ENCODE measurements at places on chromosomes 13 and 19. TPM values are rescaled to one million over a fixed set of nuclear protein-coding genes. Genes with fewer than 3 reads are reported as not detected.

GRIK5 gene
- polyA plus RNA-seq = 26.3 TPM

PLPP2 gene
- 1.2 TPM for polyA plus RNA-seq

UCHL3 gene
- polyA plus RNA-seq = 35.1 TPM

LILRB4 gene
- 1.3 TPM for polyA plus RNA-seq

TYROBP gene
- polyA plus RNA-seq = 7.4 TPM

LYPD3 gene
- 1.1 TPM for polyA plus RNA-seq

SBSN gene
- polyA plus RNA-seq = not detected

FCAR gene
- polyA plus RNA-seq = 0.27 TPM

RNF225 gene
- polyA plus RNA-seq = not detected

ZNF443 gene
- polyA plus RNA-seq = 14.2 TPM

NECTIN2 gene
- 139 TPM for polyA plus RNA-seq

HS6ST3 gene
- polyA plus RNA-seq = 3.3 TPM

- no peak for DNase-seq
Observed at GRCh38 chr19:41319500-41320184, 9.7 kb downstream of the CCDC97 start.

DNA sequence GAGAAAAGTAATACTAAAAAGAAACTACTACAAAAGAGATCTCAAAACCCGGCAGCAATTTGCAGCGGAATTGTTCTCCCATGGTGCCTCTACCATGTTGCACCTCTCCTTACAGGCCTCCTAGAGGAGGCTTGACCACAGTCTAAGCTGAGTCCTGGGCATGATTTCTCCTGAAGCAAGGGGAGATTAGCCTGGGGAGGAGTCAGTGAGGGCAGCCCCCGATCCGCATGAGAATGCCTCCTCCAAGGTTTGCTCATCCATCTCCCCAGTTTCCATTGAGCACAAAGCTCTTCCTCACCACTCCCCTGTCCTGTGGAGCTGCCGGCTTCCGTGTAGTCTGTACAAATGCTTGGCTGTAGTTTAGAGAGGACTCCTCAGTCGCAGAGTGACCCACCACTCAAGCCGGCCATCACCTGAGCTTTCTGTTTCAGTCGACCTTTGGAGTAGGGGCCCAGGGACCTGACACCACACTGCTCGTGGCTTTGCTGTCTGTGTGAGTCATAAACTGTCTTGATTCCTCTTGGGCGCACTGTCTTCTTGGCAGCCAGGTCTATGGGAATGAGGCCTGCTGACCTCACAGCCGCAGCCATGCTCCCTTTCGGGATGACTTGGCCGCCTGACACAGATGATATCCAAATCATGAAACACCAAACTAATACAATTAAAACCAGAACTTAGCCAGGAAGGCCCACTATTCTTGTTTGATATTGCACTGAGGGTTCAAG is 72.3 kb downstream of the C1QTNF9 start:
- no peak for DNase-seq

DNA sequence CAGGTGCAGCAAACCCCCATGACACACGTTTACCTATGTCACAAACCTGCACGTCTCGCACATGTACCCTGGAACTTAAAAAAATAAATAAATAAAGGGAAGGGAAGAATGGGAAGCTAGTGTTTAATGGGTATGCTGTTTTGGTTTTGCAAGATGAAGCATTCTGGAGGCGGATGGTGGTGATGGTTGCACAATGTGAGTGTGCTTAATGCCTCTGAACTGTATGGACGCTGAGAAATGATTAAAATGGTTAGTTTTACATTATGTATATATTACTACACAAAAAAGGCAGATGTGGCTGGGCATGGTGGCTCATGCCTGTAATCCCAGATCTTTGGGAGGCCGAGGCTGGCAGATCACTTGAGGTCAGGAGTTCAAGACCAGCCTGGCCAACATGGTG is 17.8 kb downstream of the NFILZ start:
- no peak for DNase-seq

- peak; percentile 92 for DNase-seq
Observed at GRCh38 chr19:7550987-7551761, 15.7 kb downstream of the PNPLA6 start.

DNA sequence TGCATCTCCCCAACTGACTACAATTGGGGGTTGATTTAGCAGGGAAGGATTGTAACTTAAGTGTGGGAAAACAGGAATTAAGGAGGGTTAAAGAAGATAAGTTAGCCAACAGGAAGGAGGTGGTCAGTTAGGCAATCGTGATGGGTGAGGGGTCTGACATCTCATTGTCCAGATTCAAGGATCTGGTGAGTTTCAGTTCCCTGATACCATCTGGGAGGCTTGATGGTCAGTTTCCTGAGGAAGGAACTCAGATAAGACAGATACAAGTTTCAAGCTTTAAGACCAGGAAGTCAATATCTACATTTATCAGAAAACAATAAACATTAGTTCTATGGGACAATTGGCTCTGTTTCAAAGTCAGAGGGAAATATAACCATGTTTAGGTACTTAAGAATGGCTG is 601.8 kb downstream of the SLITRK6 start:
- DNase-seq = no peak

DNA sequence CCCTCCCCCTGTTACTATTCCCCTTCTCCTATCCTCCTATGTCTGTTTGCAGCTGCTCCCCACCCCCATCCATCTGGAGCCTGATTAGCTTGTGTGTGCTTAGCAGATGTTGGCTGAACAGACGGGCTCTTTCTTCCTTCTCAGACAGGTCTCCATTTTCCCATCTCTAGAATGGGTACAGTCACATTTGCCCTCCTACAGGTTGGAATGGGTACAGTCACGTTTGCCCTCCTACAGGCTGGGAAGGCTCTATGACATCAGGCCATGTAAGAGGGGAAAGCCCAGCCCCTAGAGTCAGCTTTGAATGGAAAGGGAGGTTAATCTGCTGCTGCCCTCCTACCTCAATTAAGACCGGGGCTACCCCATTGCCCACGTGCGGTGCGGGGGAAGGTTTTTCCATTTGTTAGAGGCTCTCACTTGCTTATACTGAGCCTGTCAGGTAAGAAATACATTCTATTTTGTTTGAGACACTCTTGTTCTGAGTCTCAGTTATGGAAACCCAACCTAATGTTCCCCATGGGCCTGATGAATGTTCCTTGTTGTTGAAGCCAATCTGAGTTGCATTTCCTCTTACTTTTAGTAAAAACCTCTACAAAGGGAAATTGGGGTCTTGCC is 2.2 kb upstream of the CLEC17A start:
- DNase-seq = no peak

GRCh38 chr13:27449936-27450828 is at the start of gene MTIF3:
TSS of gene MTIF3 (minus strand) at chr13:27450564. CDS start at chr13:27440448, 10,116 bp downstream.
- DNase-seq = peak; percentile 97

DNA sequence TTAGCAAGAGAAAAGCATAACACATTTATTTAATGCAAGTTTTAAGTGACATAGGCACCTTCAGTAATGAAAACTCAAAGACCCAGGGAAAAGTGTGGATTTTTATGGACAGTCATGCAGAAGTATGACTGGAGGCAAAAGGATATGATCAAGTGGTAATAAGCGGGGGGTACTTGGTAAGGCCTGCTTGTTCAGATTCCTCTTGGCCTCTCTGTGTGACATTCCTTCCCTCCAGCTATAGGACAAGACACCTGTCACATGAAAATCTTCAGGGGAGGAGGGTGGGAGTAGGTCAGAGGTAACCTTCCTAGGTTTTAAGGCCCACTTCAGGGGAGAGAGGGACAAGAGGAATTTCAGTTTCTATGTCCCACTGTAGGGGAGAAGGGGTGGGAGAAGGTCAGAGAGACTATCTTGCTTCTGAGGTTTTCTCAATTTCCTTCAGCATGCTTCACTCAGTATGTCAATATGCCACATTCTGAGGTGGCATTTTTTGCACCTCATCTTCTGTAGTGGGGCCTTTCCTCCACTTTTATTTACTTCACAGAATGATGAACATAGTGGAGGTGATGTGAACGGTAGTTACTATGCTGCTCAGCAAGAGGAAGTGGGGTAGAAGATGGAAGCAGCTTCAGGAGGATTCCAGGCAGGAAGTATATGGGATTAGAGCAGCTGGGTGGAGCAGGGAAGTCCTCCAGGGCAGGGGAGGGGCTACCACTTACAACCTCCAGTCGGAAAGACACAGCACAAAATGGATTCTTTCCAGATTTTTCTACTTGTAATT is 73.2 kb upstream of the RFC3 start:
- no peak for DNase-seq

DNA sequence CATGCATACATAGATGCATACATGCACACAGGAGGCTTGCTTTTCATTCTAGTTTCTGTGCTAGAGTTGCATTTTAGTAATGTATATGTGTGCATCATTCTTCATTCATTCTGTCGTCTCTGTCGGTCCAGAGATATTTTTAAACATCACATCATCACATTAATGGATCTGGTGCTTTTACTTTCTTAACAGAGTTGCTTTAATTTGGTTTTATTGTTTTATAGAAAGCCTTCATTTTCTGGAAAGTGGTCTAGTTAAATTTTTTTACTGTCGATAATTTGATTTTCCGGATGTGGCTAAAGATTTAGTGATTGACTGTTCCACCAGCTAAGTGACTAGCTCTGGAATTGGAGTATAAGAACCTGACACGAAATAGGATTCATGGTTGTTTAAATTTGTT is 16.9 kb downstream of the BIVM start:
- DNase-seq = no peak

DNA sequence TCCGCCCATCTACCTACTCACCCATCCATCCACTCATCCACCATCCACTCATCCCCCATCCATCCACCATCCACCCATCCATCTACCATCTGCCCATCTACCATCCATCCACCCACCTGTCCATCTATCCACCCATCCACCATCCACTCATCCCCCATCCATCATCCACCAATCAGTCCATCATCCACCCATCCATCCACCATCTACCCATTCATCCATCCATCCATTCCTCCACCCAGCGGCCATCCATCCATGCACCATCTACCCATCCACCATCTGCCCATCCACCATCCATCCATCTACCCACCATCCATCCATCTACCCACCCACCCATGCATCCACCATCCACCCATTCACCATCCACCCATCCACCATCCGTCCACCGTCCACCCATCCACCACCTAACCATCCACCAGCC is 13.6 kb upstream of the JUND start:
- no peak for DNase-seq

DNA sequence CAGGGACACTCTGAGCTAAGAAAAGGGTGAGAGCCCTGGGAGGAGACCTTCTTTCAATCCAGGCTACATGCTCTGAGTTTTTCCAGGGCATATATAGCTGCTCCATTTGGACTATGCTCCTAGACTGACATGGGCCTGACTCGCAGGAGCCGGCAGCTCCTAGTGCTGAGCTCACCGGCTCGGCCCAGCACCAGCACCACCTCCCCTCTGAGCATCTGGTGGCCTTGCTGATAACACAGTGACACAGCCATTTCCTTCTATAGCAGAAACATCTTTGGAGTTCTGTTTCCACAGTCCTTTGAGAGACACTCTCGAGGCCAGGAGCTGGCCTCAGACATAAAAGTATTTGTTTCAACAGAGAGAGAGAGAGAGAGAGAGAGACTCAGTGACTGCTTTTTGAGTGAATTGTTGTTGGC is 184.9 kb downstream of the TM9SF2 start:
- DNase-seq = no peak

- DNase-seq = no peak
Observed at GRCh38 chr19:14669940-14670339, 4.7 kb downstream of the ADGRE3 start.

DNA sequence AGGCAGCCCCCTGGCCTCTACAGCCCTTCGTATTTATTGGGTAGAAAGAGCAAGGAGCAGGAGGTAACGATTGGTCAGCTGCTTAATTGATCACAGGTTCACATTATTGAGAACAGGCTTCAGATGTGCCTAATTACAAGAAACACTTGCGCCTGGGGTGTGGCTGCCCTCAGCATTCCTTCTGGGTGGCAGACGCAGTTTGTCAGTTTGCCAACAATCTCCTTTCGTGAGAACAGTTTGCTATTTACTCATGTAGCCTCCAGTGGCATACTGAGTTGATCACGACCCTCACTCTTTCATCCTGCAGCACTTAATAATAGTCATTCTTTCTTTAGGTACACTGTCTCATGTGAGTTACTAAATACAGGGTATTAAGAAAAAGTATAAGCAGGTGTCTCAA is 985.6 kb downstream of the SLITRK5 start:
- no peak for DNase-seq

DNA sequence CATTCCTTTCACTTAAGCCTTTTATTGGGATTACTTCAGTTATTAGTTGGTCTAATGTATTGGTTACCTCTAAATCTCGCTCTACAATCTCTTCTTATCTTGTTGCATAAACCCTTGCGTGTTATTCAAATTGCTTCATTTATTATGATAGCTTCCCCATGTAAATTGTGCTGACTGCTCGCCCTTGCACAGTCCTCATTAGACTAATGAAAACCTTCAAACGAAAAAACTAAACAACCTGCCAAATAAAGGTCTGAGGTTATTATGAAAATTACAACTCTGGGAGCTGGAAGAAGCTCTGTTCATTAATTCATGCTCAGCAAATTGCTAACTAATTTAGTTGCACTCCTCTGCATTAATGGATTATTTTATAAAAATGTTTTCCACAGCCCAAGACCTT is 320.1 kb downstream of the DACH1 start:
- DNase-seq = no peak

DNA sequence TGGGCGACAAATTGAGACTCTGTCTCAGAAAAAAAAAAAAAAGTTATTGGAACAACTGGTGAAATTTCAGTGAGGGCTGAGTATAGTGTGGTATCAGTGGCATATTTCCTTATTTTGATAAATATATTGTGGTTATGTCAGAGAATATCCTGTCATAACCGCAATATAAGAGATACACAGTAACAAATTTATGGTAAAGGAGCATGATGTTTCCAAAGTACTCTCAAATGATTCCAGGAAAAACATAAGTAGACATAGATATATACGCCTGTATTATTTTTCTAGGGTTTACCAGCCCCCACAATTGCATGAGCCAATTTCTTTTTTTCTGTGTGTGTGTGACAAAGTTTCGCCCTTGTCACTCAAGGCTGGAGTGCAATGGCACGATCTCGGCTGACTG is 5.7 kb upstream of the C5AR1 start:
- no peak for DNase-seq

DNA sequence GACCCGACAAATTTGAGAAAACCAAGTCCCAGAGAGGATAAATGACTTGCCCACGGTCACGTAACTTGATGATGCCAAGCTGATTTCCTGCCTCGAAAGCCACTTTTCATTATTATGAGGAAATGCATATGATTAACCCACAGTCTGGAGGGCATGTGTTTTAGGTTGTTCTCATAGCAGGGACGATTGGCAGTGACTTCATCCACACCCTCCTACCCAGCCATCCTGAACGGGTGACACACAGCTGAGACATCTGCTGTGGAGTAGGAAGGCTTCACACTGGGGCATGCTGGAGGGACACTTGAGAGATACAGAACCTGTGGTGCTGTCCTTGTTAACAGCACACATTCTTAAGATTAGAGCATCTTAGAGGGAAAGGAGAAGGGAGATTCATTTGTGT is 65.4 kb upstream of the WDFY2 start:
- no peak for DNase-seq

DNA sequence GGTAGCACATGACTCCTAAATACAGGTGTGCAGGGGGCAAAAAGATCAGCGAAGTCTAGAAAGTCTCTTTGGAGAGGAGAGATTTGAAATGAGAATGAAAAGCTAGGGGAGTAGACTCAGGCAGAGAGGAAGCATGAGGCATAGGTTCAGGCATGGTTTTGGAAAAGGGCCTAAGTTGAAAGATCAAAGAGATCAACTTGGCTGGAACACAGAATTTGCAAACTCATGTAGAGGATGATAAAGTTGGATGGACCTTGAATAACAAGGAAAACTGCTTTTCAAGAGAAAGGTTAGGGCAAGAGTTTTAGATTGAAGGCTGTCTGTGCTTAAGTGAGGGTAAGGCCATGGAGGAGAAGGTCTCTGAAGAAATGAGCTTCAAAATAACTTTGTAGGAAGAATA is 47.4 kb upstream of the UBAC2 start:
- no peak for DNase-seq

- no peak for DNase-seq
Observed at GRCh38 chr19:32176591-32176990, 168.8 kb upstream of the ZNF507 start.
